ENCODE measurements at places on chromosomes 6 and 20.

GRCh38 chr6:43679057-43679456 is 8.5 kb downstream of the MRPS18A start:
- no peak for DNase-seq

DNA sequence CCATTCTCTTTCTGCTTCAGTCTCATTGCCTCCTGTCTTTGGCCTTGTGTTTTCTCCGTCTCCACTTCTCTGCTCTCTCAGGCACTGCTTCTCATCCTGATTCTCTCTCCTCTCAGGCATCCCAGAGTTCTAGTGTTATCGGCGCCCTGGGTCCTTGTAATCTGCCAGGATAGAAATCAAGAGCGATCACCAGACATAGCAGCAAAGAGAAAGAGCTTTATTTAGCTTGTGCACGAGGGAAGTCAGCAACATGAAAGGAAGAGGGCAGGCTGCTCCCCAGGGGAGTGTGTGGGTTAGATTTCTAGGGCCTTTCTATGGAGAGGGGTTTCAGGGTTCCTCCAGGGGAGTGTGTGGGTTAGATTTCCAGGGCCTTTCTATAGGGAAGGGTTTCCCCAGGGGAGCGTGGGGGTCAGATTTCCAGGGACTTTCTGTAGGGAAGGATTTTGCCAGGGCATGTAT is 32.5 kb downstream of the SUN5 start:
- no peak for DNase-seq

GRCh38 chr6:90202156-90202555 is 94.5 kb downstream of the BACH2 start:
- DNase-seq = no peak

DNA sequence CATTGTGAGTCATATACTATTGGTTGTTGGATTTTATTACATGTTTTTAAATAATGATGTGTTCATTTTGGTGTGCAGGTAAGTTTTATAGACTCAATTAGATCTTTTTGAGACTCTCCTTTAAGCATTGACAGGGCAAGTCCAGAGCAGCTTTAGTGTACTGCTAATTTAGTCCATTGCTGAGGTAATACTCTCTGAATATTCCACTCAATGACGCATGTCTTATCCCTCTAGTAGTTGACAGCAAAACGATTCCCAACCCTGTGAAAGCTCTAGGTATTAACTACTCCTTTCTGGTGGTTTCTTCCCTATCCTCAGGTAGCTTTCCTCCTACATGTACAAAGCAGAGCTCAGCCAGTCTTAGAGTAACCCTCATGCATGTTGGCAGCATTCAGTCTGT is 373.5 kb upstream of the MAP3K7 start:
- no peak for DNase-seq

- no peak for DNase-seq
Observed at GRCh38 chr6:49937017-49937416, 26.9 kb downstream of the DEFB114 start.

- DNase-seq = peak; percentile 32
Observed at GRCh38 chr6:42278131-42278853, 60.6 kb upstream of the MRPS10 start.

- no peak for DNase-seq
Observed at GRCh38 chr6:139392794-139393193, 18.3 kb upstream of the CITED2 start.

DNA sequence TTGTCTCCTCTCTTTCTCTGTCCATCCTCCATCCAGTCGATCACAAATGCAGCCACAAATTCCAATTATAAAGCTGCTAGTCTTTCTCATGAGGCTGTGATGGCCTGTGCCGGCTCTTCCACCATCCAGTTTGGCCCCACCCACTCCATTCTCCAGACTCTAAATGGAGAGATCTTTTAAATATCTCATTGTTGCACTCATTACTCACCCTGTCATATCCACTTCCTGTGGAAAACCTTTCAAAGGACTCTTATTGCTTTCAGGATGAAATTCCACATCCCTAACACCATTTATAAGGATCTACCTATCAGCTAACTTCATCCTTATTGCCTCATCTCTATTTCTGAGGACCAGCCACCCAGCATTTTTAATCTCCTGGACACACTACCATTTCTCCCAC is 70.6 kb downstream of the NRN1 start:
- no peak for DNase-seq

GRCh38 chr20:44897133-44897532 is 11.6 kb downstream of the YWHAB start:
- DNase-seq = no peak

- no peak for DNase-seq
Observed at GRCh38 chr6:13285705-13286104, 42.6 kb downstream of the TBC1D7 start.

DNA sequence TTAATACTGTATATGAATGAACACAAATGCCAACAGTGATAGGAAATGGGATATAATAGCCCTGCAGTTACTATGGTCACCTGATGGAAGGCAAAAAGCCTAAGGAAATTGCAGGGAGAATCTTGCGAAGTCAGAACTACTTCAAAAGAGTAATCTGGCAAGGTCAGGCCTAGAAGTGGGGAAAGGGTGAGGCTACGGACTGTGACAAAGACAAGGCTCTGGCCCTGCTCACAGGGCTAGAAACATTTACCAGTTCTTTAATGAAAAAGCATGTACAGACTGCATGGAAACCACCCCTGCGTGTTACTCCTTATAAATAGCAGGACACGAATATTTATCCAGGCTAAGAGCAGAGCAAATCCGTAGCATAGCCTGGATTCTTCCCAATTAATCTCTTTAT is 52.5 kb upstream of the HECA start:
- DNase-seq = no peak

GRCh38 chr6:23340271-23340670 is 770.9 kb downstream of the HDGFL1 start:
- no peak for DNase-seq

DNA sequence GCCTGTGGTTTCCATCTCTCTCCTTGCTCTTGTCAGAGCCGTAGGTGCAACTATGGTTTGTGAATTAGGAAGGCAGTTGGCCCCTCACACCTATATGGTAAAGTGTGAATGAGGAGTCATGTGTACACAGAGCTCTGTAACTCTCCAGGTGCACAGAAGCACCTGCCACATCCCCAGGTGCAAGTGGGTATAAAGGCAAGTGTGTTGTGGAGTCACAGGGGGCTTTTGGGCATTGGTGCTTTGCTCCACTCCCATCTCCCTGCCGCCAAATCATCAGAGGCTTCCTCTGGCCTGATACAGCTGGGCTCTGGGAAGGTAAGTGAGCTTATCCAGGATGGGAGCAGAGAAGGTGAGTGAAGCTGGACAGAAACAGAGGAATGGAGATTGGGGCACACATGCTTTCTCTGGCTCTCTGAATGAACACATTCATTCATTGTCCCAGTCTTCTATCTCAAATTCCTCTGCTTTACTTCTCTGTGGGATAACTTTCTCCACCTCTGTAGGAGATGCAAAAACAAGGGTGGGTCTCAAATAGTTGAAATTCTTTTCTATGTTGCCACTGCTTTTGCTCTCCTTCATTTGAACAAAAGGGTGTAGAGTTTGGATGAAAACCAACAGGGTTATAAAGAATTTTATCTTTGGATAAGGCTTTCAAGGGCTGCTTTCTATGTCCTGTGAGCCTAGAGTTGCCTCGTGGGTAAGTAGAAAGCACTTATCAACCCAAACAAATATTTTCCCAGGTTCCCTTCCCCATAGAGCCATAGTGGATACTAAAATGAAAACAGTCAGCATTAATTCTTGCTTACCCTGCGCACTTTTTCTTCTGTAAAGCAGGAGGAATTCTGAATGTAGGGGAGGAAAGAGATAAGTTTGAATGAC is 45.0 kb upstream of the RIPOR2 start:
- DNase-seq = no peak

- DNase-seq = no peak
Observed at GRCh38 chr20:24615353-24615752, 145.9 kb downstream of the SYNDIG1 start.

DNA sequence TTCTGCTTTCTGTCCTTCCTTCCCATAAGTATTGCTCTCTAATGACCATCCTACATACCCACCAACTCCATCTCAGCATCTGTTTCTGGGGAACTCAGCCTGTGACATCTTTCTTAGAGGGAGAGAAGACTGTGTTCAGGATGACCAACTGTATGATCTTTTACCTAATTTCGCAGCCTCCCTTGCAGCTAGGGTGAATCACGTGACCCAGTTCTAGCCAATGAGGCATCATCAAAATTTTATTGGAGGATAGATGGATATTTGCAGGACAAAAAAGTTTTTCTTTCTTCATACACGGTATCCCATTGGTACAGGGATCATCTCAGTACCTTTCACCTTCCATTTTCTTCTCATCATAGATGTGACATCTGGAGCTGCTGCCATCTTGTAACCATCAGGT is 14.4 kb upstream of the MC3R start:
- no peak for DNase-seq

DNA sequence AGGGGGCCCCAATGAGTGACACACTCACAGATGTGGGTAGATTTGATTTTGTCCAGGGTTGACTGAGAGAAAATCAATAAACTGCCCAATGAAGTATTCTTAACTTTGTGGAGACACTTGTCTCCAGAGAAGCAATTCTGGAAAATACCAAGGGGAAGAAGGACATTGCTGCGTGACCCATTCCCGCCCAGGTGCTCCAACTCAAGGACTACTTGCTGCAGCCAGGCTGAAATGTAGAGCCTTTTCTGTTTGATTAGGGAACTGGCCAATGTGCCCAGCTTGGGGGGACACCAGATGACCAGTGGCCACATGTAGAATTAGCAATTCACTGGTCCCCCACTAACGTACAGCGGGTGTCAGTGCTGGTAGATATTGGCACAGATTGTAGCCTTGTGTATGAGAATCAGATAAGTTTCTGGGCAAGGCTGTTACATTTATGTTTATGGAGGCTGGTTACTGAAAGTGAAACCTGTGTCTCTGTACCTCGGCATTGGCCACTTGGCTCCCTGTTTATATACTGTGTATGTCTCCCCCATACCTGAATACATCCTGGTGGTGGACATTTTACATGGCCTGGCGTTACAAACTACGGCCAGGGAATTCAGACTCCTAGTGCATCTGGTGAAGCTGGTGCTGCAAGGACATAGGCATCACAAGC is 32.3 kb downstream of the HDDC2 start:
- no peak for DNase-seq

DNA sequence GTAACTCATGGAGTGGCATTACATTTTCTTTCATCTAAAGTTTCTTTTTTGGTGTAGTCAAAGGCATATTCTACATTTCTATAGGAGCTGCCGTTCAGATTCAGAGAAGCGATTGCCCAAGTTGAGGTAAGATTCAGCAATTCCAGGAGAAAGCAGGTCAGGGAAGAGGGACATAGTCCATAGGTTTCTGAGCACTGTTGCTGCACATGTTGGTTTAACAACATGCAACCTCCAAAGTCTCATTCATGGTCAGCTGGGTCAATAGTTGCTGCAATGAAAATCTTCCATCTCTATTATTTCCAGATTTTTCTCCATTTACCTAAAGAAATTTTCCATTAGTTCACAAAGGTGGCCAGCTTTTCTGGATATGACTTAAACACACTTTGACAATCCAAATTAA is 682.3 kb upstream of the MAN1A1 start:
- DNase-seq = no peak

GRCh38 chr6:9937031-9937763 is 477.7 kb downstream of the TFAP2A start:
- DNase-seq = no peak

DNA sequence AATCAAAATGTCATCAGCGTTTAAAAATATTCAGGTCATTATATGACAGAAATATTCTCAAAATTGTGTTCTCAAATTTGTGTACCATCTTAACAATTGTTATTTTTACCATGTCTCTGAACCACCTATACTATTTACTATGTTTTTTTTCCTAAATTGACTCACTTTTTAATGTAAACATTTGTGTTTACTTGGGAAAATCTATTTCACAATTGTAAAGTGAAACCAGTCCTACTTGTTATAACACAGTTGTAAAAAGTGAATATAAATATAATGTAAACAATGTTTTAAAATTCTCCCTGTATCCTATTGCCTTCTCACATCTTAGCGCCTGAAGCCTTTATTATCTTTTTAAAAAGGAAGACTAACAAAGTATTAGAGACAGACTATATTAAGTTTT is 83.5 kb downstream of the ADGRG6 start:
- no peak for DNase-seq

- DNase-seq = no peak
Observed at GRCh38 chr6:11431455-11431937, 106.1 kb upstream of the TMEM170B start.

DNA sequence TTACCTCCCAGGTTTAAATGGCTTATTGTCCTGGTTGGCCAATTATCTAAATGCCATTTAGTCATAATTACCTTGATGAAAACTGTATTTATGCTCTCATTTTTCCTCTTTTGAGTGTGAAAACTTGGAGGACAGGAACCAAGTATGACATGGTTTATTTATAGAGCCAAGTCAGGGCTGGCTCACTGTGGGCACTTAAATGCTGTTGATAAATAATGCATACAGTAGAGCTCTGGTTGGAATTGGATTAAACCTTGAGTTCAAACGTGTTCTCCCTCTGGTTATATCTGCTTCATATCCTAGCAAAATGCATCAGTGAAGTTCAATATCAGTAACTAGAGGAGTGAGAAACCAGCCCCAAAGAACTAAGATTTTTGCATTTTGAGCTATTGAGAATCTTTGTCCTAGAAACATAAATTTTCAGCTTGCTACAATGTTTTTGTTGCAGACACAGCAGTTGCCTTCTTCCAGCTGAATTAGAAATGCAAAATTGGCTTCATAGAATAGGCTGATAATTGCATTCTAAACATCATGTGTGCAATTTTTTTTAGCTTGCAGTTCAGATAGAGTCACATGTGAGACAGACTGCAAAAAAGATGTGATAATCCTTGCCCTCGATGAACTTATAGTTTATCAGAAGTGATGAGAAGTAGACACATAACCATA is 255.8 kb downstream of the BTBD3 start:
- DNase-seq = no peak

GRCh38 chr6:146850238-146850896 is 251.6 kb downstream of the ADGB start:
- DNase-seq = no peak

DNA sequence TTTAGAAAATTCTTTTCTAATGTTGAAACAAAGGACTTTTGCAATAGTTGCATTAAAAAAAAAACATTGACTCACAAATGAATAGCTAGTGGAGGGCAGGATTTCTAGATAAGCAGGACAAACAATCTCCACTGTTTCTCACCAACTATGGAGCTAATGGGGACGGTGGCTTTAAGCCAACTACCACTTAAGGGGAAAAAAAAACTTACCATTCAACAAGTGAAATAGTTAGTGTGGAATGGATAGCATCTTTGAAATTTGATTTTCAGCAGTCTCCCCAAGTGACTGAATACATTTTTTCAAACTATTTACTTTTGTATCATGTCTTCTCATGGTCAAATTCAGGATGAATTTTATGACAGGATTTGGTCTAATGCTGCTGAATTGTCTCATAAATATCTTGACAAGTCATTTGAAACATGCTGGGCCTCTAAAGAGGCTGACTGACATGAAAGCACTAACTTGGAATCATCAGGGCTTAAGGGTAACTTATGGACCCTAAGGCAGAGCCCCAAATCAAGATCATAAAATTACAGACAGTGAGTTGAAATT is 100.5 kb downstream of the EYA4 start:
- no peak for DNase-seq

Data from CD4-positive, alpha-beta memory T cell (primary cell).